ENCODE measurements at places on chromosomes 16 and 17. TPM values are rescaled to one million over a fixed set of nuclear protein-coding genes. Genes with fewer than 3 reads are reported as not detected.

DNA sequence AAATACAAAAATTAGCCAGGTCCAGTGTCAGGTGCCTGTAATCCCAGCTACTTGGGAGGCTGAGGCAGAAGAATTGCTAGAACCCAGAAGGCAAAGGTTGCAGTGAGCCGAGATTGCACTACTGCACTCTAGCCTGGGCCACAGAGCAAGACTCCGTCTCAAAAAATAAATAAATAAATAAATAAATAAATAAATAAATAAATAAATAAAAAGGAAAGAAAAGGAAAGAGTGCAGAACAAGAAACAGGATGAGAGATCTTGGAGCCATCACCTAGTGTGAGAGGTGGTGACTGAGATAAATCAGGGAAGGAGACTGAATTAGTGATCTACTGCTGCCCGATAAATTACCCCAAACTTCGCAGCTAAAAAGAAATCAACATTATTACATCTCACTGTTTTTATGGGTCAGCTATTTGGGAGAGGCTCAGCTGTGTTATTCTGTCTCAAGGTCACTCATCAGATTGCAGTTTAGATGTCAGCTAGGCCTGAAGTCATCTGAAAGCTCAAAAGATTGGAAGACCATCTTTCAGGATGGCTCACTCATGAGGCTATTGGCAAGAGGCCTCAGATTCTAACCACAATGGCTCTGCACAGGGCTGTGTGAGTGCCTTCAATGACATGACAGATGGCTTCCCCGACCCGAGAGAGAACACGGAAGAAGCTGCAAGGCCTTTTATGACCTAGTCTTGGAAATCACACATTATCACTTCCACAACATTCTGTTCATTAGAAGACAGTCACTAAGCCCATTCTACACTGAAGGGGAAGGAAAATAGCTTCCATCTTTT is 66.4 kb downstream of the CMC2 start:
- DNase-seq: no peak

GRCh38 chr17:5705081-5705875 is 121.0 kb upstream of the NLRP1 start:
- no peak for DNase-seq

- no peak for DNase-seq
Measured at GRCh38 chr17:73231395-73231794, 30.3 kb downstream of the CPSF4L start.

- DNase-seq: no peak
Measured at GRCh38 chr17:57259817-57260216, 3.5 kb downstream of the MSI2 start.

- no peak for DNase-seq
Measured at GRCh38 chr17:9755083-9755482, 36.3 kb downstream of the DHRS7C start.

- DNase-seq: no peak
Measured at GRCh38 chr16:24270721-24271442, 14.7 kb downstream of the CACNG3 start.

- DNase-seq: no peak
Measured at GRCh38 chr16:84087466-84088151, 29.1 kb downstream of the MBTPS1 start.

DNA sequence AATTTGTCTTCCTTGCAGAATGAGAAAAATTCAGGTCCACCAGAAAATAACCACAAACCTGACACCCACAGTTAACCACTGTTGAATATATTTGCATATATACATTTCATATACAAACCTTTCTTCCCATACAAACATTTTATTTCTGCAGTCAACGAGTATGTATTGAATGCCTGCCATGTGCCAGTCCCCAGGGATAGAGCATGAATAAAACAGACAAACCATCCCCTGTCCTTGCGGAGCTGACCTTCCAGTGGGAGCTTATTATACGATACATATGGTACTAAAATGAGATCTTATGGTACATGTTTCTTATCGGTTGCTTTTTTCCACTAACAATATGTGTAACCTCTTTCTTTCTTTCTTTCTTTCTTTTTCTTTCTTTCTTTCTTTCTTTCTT is 116.7 kb downstream of the PITPNC1 start:
- no peak for DNase-seq

- no peak for DNase-seq
Measured at GRCh38 chr16:83952587-83952939, 477 bp upstream of the OSGIN1 start.

- no peak for DNase-seq
Measured at GRCh38 chr16:11092788-11093571, 148.6 kb downstream of the CLEC16A start.

DNA sequence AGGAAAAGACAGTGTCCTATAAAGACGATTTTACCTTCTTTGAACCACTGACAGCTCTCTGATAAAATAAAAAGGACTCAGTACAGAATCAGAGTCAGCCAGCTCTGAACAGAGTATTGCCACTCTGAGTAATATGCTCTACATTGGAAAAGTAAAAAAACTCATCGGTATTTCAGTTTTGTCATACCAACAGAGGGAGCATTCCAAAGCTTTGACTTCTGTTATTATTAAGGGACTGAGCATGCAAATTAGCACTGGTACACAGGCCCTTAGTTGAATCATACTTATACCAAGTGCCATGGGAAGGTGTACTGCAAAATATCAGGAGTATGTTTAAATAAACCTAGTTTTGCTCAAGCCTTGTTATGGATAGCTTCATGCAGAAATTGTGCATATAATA is 509.0 kb upstream of the KIF2B start:
- DNase-seq: no peak

DNA sequence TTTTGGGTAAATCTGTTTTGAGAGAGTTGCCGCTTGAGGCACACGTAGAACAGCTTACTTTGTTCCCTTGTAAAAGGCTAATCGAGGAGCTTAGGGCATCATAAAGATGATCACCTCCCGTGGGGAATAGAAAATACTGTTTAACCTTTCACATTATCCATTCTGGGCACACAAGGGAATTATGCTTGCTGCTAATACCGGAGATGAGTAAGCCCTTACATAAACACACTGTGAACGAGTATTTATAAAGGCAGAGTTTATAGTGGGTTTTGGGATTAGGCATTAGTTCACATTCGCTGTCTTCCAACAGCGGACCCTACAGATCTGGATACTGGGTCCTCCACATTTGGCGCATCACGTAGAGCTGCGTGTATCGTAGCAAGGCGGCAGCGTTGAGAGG is 51.2 kb upstream of the CNTNAP4 start:
- DNase-seq: no peak

DNA sequence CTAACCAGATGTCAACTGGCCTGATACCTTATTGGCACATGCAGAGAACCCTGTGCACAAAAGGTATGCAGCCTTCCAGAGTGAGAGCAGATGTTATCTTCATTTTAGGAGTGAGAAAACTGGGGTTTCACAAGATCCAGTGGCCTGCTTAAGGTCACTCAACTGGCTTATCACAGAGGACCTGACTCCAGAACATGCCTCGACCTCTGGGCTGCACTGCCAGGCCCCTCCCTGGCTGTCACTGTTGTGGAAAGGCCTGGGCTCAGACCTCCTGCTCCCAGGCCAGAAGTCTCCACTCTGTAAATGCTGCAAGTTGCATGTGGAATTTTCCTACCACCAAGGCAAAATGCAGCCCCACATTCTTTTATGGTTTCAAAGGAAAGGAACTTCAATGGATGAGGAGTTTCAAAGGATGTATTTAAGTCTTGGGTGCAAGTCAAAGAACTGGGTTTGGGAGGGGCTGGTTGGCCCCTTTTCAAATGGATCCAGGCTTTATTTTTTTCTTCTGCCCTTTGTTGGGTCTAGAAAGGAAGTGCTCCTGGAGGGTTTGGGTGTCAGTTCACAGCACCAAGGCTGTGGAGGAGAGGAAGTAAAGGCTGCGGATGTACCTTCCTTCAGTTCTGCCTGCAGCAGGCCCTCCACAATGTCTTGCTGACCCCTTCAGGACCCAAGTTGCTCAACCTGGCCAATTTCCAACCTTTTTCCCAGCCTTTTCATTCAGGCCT is 30.4 kb upstream of the SMPD3 start:
- DNase-seq: no peak

- no peak for DNase-seq
Measured at GRCh38 chr16:48446534-48446920, 61.3 kb upstream of the SIAH1 start.

GRCh38 chr17:33811984-33812577 is 443.0 kb upstream of the CCL2 start:
- no peak for DNase-seq

DNA sequence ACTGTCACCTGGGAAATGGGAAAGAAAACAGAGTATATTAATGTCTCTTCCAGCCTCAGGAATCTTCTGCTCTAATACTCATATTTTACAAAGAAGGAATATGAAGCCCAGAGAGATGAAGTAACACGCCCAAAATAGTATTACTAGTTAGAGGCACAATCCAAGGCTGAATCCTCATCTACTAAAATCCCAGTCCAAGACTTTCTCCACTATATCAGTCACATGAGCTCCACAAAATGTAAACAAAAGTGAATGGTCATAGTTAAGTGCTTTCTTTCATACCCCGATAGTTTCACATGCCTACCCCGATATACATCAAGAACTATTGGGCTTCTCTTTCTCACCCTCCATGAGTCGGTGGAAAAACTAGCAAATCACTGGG is 965 bp downstream of the INTS2 start:
- DNase-seq: no peak

DNA sequence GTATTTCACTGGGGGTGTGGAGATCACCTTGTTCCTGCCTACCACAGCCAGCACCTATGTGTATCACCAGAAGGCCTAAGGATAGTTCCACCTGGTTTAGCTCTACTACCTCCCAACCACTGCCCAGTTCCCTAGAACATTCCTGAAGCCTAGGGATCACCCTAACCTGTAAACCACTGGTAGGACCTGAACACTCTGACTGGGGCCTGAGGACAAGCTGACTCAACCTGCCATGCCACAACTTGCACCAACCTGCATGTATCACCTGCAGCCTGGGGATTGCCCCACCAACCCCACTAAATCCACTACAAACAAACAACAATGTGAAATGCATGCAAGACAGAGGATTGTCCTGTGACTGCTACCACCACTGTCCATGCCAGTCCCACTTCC is 128.1 kb downstream of the KIF2B start:
- DNase-seq: no peak

GRCh38 chr17:40295488-40296436 is 8.1 kb downstream of the CDC6 start:
- no peak for DNase-seq

DNA sequence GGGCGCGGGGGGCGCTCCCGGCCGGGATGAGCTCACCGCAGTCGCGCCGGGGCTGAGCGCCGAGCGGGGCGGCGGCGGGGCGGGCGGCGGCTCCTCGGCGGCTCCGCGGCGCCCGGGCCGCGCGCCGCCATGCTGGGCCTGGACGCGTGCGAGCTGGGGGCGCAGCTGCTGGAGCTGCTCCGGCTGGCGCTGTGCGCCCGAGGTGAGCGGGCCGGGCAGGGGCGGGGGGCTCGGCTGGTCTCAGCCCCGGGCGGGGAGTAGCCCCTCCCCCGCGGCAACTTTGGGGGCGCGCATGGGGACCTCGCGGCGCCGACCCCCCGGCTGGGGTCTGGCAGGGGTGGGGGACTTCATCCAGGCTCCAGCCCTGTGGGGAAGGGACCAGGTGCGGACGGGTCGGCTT is at the start of gene ARHGDIG:
Gene ARHGDIG, plus strand, starts transcription at position 40 of the 400 bp plus-strand sequence. Its CDS starts 90 bp downstream, at position 130.
- DNase-seq: no peak

- DNase-seq: no peak
Measured at GRCh38 chr17:16378636-16379282, 2.1 kb upstream of the UBB start.

DNA sequence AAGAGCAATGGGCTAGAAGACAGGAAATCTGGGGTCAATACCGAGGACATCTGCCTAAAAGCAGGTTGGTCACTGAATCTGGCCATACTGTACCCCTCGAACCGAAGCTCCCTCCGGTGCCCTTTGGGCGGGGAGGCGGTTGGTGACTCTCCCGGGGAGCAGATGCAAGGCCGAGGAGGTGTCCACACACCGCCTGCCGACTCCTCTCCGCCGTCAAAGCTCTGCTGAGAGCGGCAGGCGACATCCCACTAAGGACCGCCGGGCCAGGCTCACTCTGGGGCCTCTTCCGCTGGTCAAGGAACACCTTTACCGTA is 458 bp downstream of the ZNF200 start:
- DNase-seq: no peak

- DNase-seq: no peak
Measured at GRCh38 chr16:31875928-31876547, 2.4 kb downstream of the ZNF267 start.

- DNase-seq: no peak
Measured at GRCh38 chr16:66903544-66904427, 14.9 kb downstream of the CDH16 start.

DNA sequence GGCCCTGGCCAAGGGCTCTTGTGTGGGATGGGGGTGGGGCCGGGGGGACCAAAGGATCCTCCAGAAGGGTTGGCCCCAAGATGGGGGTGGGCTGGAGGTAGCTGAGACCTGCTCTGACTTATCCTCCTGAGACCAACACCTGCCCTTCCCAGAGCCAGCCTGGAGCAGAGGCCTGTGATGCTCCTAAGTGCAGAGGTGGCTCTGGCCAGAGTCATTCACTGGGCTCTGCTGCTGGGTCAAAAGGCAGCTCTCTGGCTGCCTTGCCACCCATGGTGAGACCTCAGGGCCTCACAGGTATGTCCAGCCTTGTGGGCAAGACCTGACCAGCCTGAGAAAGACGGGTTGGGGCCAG is 393 bp downstream of the SERPINF2 start:
- no peak for DNase-seq

GRCh38 chr17:41913798-41914197 is 5.0 kb downstream of the ACLY start:
- DNase-seq: no peak

Gene HSD17B2
- total RNA-seq: 0.71 TPM

Gene DOC2A
- 0.42 TPM for total RNA-seq

Gene ZKSCAN2
- total RNA-seq: 4.2 TPM

Gene HOXB4
- 5.7 TPM for total RNA-seq

Gene ARL5C
- not detected for total RNA-seq

Gene PRDM7
- total RNA-seq: not detected

Gene EPN2
- total RNA-seq: 45.1 TPM

Gene WFDC1
- total RNA-seq: 1.4 TPM

Gene ASB16
- not detected for total RNA-seq

Gene KRT25
- not detected for total RNA-seq

Gene UBALD1
- 20.9 TPM for total RNA-seq

Gene TMEM238L
- total RNA-seq: not detected

Gene CLEC18B
- 0.19 TPM for total RNA-seq

Gene ITGAL
- total RNA-seq: 6.8 TPM

Gene PITPNM3
- total RNA-seq: 1.1 TPM

Gene CLEC19A
- not detected for total RNA-seq

Gene MAPT
- 23.5 TPM for total RNA-seq

Gene OR4D1
- not detected for total RNA-seq

Gene C17orf58
- 8.8 TPM for total RNA-seq

Gene BAIAP3
- total RNA-seq: 1.3 TPM
